Testis (tissue), 5 donors: ENCODE measurements at places on chromosomes 2 and 18. TPM values are rescaled to one million over a fixed set of nuclear protein-coding genes. Genes with fewer than 3 reads are reported as not detected.

The KATNAL2 gene
- 17.5 TPM for total RNA-seq

The TMEM178A gene
- 5.7 TPM for total RNA-seq

The CFAP65 gene
- total RNA-seq, result 15.5 TPM

The PKP4 gene
- 60.0 TPM for total RNA-seq

The STAT1 gene
- total RNA-seq, result 52.7 TPM

The LAMA3 gene
- total RNA-seq, result 22.1 TPM

The DYNAP gene
- 0.24 TPM for total RNA-seq

The FER1L5 gene
- total RNA-seq, result 7.1 TPM

The ALPI gene
- 0.43 TPM for total RNA-seq

The MDH1 gene
- total RNA-seq, result 180 TPM

The CRYGD gene
- total RNA-seq, result not detected

The VWC2L gene
- 1.6 TPM for total RNA-seq

The SALL3 gene
- total RNA-seq, result 8.3 TPM

The DLX1 gene
- total RNA-seq, result not detected

The CPO gene
- 0.71 TPM for total RNA-seq

The FIGN gene
- 3.6 TPM for total RNA-seq

The PAX3 gene
- total RNA-seq, result 4.9 TPM

The RNU2-63P gene
- total RNA-seq, result not detected

The WNT6 gene
- 5.5 TPM for total RNA-seq

The GPR75 gene
- total RNA-seq, result 6.8 TPM

The ACMSD gene
- total RNA-seq, result not detected

The SLC14A1 gene
- total RNA-seq, result not detected

The OXER1 gene
- 2.0 TPM for total RNA-seq

The TPO gene
- total RNA-seq, result 2.9 TPM

The NDC80 gene
- 8.4 TPM for total RNA-seq

The IL36A gene
- total RNA-seq, result not detected

The MYO3B gene
- 1.4 TPM for total RNA-seq

The LOXHD1 gene
- total RNA-seq, result 11.3 TPM

The DCDC2C gene
- 12.1 TPM for total RNA-seq

The POTEC gene
- 31.5 TPM for total RNA-seq

The NT5DC4 gene
- total RNA-seq, result 2.8 TPM

The ZBTB7C gene
- total RNA-seq, result 42.4 TPM

The CBLN2 gene
- 1.1 TPM for total RNA-seq

The KCNG3 gene
- total RNA-seq, result 12.4 TPM

The MYOM1 gene
- total RNA-seq, result 19.9 TPM

The NMUR1 gene
- 3.2 TPM for total RNA-seq

The RUFY4 gene
- 0.37 TPM for total RNA-seq

The ME2 gene
- total RNA-seq, result 101 TPM

The NEMP2 gene
- 16.8 TPM for total RNA-seq

The PLEKHH2 gene
- total RNA-seq, result 80.2 TPM

The CFC1 gene
- 2.0 TPM for total RNA-seq

The CCBE1 gene
- 2.6 TPM for total RNA-seq

The POTEJ gene
- 76.1 TPM for total RNA-seq

The REG3A gene
- total RNA-seq, result not detected

The SLC40A1 gene
- 52.3 TPM for total RNA-seq

The ABCG5 gene
- not detected for total RNA-seq

The CNDP1 gene
- total RNA-seq, result 0.31 TPM

The FAM124B gene
- 0.37 TPM for total RNA-seq

The HSPE1 gene
- total RNA-seq, result 51.3 TPM

The TCF7L1 gene
- total RNA-seq, result 6.7 TPM
